ENCODE measurements at places on chromosomes 2 and 18.

DNA sequence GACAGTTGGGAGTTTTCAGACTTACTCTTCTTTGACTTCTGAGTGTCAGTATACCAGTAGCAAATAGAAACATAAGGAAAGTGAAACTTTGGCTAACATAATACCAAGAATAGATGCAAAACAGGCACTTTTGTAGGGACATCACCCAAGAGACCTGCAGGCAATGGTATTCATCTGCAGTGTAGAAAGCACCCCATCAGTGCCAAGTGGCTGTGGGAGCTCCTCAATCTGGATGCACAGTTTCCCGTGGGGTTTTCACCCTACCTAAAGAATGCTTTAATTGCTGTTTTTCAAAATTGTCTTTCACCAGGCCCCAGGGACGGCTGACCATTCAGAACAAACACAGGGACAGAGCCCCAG is 96.6 kb upstream of the GPR45 start:
- no peak for DNase-seq

- DNase-seq, result peak; percentile 58
Observed at GRCh38 chr2:119264781-119265692, 41.4 kb downstream of the STEAP3 start.

DNA sequence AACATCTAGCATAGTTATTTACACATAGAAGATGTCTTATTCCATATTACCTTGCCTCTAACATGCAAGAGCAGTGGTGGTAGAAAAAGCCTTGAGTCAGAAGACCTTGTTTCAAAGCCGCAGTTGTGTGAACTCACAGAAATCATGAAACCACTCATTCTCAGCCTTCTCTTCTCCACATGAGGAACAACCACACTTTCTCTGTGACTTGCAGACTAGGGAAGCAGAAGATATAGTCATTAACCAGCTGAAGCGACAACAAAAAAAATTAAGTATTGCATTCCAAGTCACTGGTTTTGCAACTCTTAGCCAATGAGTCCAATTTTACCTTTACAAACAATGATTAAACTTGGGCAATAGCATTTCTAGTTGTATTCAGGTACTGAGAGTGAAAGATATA is 19.0 kb downstream of the TWSG1 start:
- DNase-seq, result no peak

DNA sequence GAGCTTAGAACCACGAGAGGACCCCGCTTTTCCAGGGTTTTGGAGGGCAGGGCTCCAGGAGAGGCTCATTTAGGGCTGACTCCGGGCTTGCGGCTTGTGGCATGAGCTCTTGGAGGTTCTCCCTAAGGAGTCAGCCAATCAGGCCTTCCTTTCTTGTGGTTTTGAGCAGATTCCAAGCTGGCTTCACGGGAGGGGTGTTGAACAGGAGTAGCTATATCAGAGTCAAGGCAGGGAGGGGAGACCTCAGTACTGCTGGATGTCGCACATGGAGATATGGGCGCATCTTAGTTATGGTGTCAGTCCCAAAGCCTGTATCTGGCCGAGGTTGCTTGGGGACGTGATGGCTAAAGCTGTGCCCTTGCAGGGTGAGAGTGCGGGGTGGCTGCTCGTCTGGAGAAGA is 98.6 kb downstream of the AGAP1 start:
- DNase-seq, result no peak

- DNase-seq, result no peak
Observed at GRCh38 chr18:12841070-12841469, 43.0 kb downstream of the PTPN2 start.

DNA sequence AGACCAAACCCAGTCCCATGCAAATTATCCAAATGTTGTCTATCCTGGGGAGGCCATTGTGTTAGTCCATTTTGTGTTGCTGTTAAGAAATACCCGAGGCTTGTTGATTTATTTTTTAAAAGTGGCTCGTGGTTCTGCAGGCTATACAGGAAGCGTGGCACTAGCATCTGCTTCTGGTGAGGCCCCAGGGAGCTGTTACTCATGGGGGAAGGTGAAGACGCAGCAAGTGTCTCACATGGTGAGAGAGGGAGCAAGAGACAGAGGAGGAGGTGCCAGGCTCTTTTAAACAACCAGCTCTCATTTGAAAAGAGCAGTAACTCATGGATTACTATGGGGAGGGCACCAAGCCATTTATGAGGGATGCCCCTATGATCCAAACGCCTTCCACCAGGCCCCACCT is 80.3 kb upstream of the ARL4C start:
- peak; percentile 33 for DNase-seq

GRCh38 chr18:23340661-23341060 is 112.4 kb upstream of the RIOK3 start:
- no peak for DNase-seq

- DNase-seq, result no peak
Observed at GRCh38 chr2:54459037-54459441, 2.9 kb downstream of the SPTBN1 start.

DNA sequence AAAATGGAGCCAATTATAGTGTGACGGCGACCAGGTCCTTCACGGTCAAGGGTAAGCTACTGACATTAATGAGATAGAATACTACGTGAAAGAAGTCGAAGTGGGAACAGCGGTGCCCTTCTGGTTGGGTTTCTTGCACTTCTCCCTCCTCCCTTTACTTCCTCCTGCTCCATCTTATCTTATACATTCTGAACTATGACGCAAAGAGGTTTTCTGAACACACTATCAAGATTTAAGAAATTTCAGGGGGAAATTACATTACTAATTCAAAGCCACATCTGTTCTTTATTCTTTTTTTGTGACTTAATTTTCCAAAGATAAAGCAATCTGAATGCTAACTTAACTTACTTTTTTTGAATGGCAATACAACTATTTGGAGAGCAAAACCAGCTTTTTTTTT is 14.8 kb upstream of the IL18R1 start:
- no peak for DNase-seq

- no peak for DNase-seq
Observed at GRCh38 chr2:43225093-43225787, 1.2 kb downstream of the ZFP36L2 start.

DNA sequence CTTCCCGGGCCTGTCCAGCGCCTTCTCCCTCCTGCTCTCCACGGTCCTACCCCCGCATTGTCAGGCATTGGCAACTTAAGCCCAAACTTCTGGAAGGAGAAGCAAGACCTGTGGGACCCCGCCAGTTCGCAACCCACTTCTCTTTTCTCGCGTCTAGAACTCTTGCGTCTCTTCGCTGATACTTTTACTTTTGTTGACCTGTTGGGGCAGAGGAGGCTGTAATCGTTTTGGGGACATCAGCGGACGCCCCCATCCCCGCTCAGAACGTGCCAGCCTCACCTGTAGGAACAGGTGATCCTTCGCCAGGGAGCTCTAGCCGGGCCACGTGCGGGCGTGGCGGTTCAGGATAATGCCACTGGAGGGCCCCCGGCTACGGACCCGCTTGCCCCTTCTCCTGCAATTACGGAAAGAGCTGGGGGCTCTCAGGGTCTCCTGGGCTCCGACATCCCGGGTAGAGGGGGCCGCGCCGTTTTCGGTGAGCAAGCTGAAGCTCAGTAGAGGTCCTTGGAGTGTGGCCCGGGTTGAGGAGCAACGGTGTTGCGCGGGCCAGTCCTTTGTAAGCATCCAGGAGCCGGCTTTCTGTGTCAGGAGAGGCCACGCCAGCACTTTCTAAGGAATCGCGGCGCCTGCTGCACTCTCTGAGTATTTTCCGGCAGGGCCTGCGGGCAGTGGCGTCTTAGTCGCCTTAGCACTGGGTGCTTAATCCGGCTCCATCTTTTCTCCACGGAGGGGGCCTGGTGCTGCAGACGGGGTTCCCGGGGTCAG is 1.6 kb downstream of the MTCL1 start:
- peak; percentile 45 for DNase-seq

DNA sequence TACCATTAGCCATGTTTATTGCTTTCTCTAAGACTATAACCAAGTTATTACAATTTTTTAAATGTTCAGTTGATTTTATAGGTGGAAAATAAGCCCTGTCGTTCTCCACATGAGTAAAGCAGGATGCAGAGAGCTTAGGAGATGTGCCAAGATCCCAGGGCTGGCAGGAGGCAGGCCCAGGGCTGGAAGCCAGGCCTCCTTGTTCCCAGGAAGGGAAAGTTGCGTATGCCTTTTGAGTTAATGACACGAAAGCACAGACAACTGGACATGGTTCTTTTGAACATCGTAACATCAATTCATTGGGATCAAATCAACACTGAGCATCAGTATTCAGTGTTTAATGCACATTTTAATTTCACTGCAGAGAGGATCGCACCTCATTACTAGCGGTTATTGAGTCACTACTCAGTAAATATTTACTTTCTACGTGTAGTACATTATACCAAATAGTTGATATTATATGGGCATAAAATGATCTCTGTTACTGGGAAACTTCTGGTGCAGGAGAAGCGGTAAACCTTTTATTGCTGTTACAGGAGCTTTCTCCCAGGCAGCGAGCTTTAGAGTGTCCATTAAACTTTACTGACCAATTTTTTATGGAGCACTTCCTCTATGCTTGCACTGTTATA is 60.0 kb downstream of the RNF144A start:
- DNase-seq, result no peak

DNA sequence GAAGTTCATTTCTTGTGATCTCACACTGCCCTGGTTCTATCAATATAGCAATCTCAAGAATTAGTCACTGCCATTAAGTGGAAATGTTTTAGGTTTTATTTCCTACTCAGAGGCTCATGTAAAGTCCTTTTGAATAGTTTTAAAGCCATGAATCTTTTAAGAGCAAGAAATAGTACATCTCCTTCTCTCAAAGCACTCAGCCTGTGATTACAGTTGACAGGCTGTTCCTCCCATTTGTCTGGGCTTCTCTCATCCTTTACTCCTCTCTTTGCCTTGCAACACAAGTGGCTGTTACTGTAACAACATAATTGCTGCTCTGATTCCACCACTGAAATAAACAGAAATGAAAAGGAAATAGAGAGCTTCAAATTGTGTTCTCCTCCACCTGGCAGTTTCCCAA is 18.4 kb downstream of the GRP start:
- peak; percentile 47 for DNase-seq

- DNase-seq, result no peak
Observed at GRCh38 chr2:43467891-43468290, 127.9 kb downstream of the THADA start.

DNA sequence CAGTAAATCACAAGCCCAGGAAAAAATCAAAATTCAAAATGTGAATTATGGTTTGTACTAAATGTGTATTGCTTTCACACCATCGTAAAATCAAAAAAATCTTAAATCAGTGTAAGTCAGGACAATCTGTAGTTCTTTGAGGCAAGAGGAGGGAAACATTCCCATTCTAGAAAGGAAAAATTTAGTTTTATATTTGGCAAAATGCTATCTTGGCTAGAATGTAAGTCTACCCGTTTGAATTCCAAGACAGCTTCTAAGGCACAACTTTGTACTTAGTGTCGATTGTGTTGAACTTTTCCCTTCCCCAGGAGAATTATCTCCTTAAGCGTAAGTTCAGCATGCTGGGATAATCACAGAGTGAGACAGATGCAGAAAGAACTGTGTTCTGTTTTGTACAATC is 638.2 kb upstream of the LRRTM1 start:
- no peak for DNase-seq

- DNase-seq, result no peak
Observed at GRCh38 chr2:204051476-204051875, 114.9 kb downstream of the ICOS start.

DNA sequence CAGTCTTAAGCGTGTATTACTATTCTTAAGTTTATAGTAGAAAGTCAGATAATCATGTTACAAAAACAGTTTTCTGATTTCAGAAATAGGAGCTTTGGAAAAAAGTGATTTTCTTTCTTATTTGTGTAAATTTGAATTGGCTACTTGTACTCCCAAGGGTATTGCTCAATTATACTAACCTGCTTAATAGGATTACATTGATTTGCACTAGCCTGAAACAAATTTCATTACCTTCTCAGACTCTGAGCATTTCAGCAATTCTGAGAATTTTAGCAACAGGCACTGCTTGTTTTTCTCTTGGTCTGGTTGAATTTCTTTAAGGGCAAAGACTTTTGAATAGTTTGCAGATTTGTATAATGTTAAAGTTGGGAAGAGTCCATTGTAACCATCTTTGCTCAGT is 87.2 kb upstream of the NXPH2 start:
- no peak for DNase-seq

DNA sequence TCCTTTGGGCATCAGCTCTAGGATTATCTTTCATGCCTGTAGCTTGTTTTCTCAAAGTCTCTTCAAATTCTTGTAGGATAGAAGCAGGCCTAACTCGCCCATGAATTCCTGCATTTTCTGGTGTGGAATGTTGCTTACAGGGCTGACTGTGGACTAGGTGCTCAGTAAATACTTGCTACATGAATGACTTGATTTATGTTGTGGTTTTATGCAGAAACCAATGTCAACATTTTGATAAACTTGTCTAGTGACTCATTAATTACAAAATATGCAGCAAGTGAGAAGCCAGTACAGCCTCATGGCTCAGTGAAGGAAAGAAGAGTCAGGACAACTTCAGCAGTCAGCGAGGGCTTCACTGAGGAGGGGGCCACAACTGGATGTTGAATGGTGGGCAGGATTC is 110.6 kb upstream of the SIX2 start:
- no peak for DNase-seq

- no peak for DNase-seq
Observed at GRCh38 chr2:111149882-111150455, 29.3 kb downstream of the BCL2L11 start.

DNA sequence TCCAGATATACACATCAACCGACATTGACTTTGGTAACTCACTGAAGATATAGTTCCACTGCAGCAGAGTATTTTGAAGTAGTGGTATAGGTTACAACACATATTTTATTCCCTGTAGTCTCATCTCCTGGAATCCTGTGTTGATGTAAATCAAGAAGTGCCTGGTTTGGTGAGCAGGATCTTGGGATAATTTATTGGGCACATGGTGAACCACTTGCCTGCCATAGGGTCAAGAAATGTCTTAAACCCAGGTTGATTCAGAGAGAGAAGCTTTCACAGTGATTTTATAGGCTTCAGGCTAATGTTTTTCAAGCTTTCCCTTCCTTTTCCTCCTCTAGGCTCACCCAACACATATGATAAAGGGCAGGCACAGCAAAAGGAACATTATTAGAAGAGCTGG is 24.6 kb downstream of the CCDC85A start:
- no peak for DNase-seq

DNA sequence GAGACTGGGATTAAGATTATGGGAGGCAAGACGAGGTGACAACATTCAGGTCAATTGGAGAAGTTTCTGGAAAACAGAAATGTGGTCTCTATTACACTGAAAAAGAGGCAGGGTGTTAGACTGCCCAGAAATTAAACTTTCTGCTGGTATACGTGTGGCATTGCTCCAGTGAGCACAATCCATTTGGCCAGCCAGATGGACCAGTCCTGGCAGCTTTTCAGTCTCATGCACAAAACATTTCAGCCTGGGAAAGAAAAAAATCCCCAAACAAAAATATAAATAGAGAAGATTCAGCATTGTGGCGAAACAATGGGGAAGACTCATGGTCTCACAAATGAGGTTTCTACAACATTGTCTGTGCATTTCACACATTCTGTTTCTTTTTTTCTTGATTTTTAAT is 113.9 kb downstream of the HNMT start:
- no peak for DNase-seq

Data from NCI-H1436 (cell line).